ENCODE measurements at places on chromosomes 5 and 9.

DNA sequence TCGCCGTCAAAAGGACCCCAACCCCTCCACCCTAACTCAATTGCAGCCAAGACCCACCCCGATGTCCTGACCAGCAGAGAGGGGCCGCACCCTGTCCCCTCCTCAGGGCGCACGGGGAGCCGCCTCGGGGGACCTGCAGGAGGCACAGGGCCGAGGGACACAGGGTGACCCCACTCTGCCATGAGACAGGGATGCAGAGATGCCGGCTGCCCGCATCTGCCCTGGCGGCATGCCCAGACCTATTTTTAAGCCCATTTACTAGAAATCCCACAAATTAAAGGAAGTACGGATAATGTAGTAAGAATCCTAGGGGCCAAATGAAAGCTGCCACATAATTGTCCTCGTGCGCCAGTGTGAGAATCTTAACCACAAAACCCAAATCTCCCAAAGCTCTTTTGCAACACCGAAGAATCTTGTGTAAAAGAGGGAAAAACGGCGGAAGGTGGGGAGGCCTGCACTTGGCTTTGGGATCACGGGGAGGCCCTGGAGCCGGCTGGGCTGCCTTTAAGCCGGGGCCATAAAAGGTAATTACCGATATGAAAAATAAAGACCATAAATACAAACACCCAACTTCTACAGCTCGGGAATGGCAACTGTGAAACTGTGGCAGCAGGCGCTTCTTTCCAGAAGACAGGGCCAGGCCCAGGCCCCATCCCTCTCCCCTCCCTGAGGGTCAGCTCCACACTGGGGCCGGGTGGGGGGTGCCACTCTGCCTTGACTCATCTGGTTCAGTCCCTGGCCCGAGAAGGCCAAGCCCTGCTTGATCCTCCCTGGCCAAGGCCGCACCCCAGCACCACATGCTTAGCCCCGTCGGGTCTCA lies 35.0 kb downstream of the NACC2 start:
- peak; percentile 40 for DNase-seq

- DNase-seq = no peak
These were observed 16.0 kb downstream of the TERT start for GRCh38 chr5:1278656-1279442.

- DNase-seq = peak; percentile 82
These were observed 200.6 kb upstream of the ZNF618 start for GRCh38 chr9:113675475-113675941.

- DNase-seq = no peak
These were observed 97.9 kb downstream of the CRB2 start for GRCh38 chr9:123453831-123454321.

DNA sequence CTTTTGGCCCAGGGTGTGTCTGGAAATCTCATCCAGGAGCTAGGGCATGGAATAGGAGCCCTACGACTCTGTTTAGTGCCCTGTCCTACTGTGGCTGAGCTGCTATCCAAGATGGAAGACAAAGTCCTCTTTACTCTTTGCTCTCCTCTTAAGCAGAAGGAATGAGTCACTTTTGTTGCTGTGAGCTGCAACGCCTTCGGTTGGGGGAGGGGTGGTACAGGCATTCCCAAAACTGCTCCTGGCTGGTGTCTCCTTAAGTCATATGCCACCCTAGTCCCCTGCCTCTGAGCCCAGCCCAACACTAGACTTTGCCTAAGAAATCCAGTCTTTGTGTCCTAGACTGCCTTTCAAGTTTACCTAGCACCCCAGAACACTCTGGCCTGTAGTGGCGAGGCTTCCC lies 99.9 kb downstream of the PRR16 start:
- DNase-seq = no peak

- no peak for DNase-seq
These were observed 15.5 kb upstream of the ERMP1 start for GRCh38 chr9:5848372-5848882.

- no peak for DNase-seq
These were observed 516 bp upstream of the DMRT2 start for GRCh38 chr9:1049641-1050040.

GRCh38 chr5:69300537-69301203 lies 31.9 kb downstream of the CCDC125 start:
- DNase-seq = peak; percentile 4

- no peak for DNase-seq
These were observed 358.9 kb upstream of the RFX3 start for GRCh38 chr9:3884736-3885135.

GRCh38 chr5:128536254-128537220 lies 1.5 kb downstream of the FBN2 start:
- DNase-seq = no peak

- DNase-seq = no peak
These were observed 35.2 kb upstream of the MIER3 start for GRCh38 chr5:56987171-56987570.

DNA sequence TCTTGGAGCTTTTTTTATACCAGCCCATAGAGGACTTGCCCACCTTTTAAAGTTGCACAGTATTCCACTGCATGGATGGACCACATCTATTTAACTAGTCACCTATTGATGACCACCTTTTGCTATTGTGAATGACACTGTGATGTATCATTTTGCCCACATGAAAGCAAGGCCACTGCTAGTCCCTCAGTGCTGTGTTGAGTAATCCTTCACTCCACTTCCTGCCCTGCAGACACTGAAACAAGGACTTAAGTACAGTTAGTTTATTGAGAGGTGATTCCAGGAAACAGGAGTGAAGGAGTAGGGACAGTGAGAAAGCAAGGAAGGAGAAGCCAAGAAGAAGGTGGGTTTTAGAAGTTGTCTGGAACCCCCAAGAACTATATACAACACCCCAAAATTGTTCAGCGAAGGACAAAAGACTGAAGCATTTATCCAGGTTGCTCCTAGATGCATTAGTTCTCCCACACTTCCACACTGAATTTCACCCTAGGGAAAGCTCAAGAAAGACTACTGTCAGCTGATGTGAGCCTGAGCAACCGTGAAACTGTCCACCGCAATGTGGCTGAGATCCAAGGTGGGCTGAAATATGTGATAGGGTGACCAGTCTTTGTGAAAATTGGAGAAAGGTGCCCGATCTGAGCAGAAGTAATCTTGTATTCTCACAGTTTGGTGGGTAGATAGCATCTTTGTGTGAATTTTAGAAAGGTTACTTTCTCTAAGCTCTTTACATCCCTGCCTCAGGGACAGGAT lies 45.2 kb upstream of the ANKRD31 start:
- DNase-seq = no peak

DNA sequence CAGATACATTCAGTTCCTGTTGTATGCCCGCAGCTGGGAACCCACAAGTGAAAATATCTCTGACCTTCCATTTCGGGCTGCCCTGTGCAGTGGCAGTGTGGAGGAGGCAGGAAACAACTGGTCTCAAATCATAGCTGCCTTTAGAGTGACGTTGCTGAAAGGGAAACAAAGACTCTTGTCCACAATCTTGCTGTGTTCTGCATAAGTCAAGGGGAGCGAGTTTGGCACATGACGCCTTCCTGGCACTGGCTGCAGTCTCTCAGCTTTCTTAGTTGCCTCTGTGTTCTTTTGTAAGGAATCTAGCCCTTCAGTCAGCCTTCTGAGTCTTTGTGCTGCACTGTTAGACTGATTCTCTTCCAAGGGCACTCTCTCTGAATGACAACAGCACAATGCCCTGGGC lies 24.0 kb downstream of the ADAMTS16 start:
- DNase-seq = no peak

All from OCI-M1 (cell line).